ENCODE measurements at places on chromosomes 5 and 9.
A peak's percentile ranks its signal among the peaks of the same experiment; 100 is the strongest.

DNA sequence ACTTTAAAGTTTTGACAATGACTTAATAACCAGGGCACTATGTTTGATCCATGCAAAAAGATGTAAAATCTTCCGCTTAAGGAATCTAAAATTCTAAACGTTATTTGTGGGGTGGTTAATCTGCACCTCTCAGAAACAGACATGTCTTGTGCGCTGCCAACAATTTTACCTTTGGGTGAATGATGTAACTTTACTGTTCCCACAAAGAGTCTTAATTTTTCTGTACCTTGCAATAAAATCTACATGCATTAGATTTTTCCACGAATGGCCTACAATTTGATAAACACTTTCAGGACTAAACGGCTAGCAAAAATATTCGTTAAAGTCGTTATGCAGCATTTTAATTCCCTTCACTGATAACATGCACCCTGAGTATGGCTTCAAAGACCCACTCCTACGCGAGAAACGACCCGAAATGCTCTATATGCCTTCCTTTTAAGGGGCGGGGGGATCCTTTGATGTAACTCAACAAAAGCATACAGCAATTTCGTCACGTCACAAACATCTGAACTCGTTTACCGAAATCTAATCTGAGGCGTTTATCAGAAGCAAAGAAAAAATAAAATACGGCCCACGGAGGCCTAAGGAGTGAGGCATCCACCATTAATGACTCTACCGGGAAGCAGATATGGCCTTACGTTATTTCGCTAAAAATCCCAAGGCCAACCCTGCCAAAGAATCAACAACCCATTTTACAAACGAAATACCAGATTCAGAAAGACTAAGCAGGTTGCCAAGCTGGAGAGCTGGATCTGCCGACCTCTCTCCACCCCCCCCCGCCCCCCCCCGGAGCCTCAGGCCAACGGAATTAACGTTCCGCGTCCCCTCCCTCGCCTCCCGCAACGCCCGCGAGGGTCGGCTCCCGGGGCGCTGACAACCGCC lies 621 bp downstream of the AK6 start:
- DNase-seq, result peak; percentile 0

DNA sequence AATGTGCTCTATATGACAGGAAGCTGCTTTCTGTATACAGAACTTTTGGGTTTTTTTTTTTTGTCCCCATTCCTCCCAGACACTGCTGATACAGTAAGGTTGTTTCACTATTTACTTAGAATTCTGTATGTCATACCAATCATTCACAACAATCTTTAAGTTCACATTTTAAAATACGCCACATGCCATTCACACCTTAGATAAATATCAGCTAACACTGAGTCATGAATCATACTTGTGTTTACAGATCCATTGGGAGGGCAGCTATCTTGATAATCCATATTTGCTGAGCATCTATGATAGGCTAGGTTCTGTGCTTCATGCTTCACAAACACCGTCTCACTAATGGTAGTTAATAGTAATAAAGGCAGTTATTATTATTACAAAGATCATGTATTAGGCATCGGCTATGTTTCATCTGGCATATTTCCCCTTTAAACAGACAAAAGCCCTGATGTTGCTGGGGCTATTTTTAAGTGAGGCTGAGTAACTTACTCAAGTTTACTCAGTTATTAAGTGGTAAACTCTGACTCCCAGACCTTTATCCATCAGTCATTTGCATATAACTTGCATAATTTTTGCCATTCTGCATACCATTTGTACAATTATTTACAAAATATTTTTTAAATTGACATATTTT lies 152.2 kb upstream of the HMHB1 start:
- DNase-seq, result no peak

GRCh38 chr9:111752455-111752854 lies 42.3 kb downstream of the SHOC1 start:
- DNase-seq, result no peak

GRCh38 chr5:159749146-159749545 lies 167.1 kb upstream of the ADRA1B start:
- DNase-seq, result no peak

GRCh38 chr5:149047462-149047861 lies 15.4 kb downstream of the SH3TC2 start:
- DNase-seq, result no peak

DNA sequence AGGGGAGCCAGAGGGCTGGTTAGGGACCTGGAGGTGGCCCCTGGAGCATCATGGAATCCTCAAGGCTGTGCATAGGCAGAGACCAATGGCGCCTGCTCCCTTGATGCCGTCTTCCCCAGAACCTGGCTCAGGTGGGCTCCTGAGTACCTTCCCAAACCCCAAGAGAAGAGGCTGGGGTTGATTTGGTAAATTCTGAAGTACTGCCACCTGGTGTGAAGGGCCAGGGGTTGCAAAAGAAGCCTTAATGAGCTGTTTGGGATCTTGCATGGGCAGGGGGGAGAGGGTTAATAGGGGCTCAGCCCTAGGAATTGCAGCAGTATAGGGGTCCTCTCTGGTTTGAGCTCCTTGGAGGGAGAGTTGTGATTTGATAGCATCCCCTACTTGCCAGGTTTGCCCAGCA lies 52.1 kb downstream of the CYSTM1 start:
- no peak for DNase-seq
